ENCODE measurements at places on chromosomes 1 and 21. TPM values are rescaled to one million over a fixed set of nuclear protein-coding genes. Genes with fewer than 3 reads are reported as not detected.

DNA sequence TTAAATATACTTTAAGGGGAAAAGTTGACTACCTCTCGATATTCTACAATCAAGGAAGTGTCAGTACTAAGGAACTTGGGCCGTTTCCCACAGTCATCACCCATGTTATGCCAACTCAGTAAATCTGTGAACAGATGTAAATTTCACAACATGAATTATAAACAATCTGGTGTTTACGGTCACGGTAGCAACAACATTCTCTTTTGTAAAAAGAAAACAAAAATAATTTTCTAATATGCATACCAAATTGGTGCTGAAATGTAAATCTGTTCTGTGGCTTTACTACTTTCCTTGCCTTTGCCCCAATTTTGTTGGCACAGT is 1.2 kb downstream of the SH3GLB1 start:
- DNase-seq: no peak
- no peaks in the 10 kb centered on the region for H3K27me3 ChIP-seq
- peak overlapping the region; percentile 97 for H3K27ac ChIP-seq
- no peaks in the 10 kb centered on the region for H3K36me3 ChIP-seq
- peak overlapping the region; percentile 90 for H3K4me3 ChIP-seq
- no peaks in the 10 kb centered on the region for H3K4me1 ChIP-seq

- H3K4me3 ChIP-seq: no peak overlapping the region
- H3K4me1 ChIP-seq: no peaks in the 10 kb centered on the region
- H3K36me3 ChIP-seq: no peaks in the 10 kb centered on the region
- no peak overlapping the region for H3K27ac ChIP-seq
Observed at GRCh38 chr1:163406772-163407171, 85.0 kb downstream of the NUF2 start.

GRCh38 chr1:11308699-11309224 is 35.8 kb downstream of the UBIAD1 start:
- no peak overlapping the region for H3K4me3 ChIP-seq
- no peaks in the 10 kb centered on the region for H3K4me1 ChIP-seq
- H3K36me3 ChIP-seq: no peaks in the 10 kb centered on the region

GRCh38 chr1:68384321-68384813 is 65.4 kb downstream of the RPE65 start:
- no peak overlapping the region for H3K27ac ChIP-seq
- DNase-seq: no peak
- H3K4me3 ChIP-seq: no peak overlapping the region
- no peaks in the 10 kb centered on the region for H3K27me3 ChIP-seq
- no peaks in the 10 kb centered on the region for H3K4me1 ChIP-seq

GRCh38 chr1:38873027-38873969 is at the start of gene MYCBP:
Gene MYCBP (minus strand): TSS chr1:38873348. CDS start chr1:38873305, 43 bp downstream.
- peaks cover 7% of the 10 kb centered on the region for H3K4me1 ChIP-seq
- H3K27me3 ChIP-seq: no peaks in the 10 kb centered on the region
- H3K36me3 ChIP-seq: no peaks in the 10 kb centered on the region
- peak; percentile 93 for DNase-seq
- peak within 1 kb of the TSS; percentile 90 for H3K4me3 ChIP-seq
- H3K27ac ChIP-seq: peak within 1 kb of the TSS; percentile 80

The SLC45A1 gene
- total RNA-seq: 0.73 TPM
